ENCODE measurements at places on chromosomes 4 and X. TPM values are rescaled to one million over a fixed set of nuclear protein-coding genes. Genes with fewer than 3 reads are reported as not detected.

The KLF3 gene
- polyA plus RNA-seq, result 16.5 TPM

The DDIT4L gene
- 1.5 TPM for polyA plus RNA-seq

The SGMS2 gene
- polyA plus RNA-seq, result not detected

The PLP1 gene
- polyA plus RNA-seq, result 1,325 TPM

- no peak for DNase-seq
Measured at GRCh38 chrX:153984351-153985178, 12.0 kb downstream of the TMEM187 start.

DNA sequence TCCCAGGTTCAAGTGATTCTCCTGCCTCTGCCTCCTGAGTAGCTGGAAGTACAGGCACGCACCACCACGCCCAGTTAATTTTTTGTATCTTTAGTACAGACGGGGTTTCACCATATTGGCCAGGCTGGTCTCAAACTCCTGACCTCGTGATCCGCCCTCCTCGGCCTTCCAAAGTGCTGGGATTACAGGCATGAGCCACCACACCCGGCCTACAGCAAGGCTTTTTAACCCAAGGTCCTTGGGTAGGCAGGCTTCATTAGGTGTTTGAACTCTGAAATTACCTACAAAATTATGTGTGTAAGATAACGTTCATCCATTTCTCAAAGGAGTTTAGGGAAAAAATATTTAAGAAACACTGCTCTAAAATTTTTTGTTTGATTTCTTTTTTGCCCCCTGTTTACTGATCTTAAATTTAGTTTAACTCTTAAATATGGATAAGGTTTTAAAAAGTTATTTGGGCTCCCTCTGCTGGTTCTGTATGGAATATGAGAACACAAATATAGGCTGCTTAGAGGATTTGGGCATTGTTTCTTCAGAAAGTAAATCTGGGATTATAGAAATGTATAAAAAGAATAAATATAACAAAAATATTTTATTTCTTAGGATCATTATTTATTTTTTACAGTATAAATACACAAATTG lies 92.8 kb downstream of the CBR4 start:
- DNase-seq, result peak; percentile 76

DNA sequence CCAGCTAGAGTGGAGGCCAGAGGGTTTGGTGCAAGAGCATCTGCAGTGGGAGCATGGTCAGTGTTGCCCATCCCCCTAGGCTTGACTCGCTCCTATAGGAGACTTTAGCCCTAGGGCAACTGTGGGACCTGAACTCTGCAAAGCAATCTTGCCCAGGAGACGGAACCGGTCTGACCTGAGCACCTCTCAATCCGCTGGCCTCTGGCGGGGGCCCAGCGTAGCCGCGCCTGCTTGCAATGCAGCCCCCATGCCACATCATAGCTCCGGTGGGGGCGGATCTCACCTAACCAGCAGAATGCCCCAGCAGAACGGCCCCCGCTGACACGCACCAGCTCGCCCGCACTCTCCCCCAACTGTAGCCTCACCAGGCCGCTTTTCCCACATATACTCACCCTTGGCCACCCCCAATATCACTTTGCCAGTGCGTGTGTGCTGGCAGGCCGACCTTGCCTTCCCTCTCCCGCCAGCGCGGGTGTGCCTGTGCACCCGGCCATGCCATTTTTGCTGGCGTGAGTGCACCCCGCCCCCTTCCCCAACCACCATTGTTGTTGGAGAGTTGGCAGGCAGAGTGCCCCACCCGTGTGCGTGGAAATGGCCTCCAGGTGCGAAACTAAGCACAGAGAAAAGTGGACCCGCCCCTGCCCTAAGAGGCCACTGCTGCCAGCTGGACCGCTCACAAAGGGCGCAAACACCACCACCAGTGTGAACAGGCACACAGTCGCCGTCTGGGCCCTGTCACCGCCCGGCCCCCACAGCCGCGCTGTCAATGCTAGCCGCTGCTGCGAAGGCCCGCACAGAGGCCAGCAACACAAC lies 5.8 kb downstream of the BEX4 start:
- DNase-seq, result peak; percentile 4

DNA sequence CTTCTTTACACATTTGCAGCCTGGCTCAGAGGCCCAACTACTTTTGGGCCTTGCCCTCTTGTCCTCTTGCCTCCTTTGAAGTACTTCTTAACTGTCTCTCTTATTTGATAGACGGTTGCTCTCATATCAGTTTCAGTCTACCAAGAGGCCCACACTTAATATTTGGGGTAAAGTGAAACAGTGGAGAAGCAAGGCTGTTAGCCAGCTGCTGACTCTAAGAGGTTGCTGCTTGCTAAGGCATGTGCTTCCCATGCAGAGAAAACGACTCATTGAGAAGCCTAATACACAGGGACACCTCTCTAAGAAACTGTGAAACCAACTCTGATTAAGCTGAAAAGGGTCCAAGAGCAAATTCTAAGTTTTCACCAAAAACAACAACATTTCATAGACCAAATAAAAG lies 94.6 kb downstream of the PPP3CA start:
- DNase-seq, result no peak

DNA sequence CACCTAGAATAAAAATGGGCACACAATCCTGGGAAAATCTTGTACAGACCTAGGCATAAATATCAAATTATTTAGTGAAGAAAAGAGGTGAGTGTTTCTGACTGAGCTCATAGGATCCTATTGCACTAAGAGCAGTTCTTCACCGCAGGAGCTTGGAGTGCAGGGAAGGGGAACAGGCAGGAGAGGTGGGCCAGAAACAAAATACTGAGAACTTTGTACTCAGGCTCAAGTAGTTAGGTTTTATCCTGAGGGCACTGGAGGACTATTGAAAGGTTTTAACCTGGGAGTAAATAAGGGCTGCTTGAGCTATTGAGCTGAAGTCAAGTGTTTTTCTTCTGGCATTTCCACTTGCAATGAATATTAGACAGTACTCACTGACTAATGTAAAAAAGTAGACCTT lies 12.2 kb downstream of the EPHA5 start:
- DNase-seq, result no peak

DNA sequence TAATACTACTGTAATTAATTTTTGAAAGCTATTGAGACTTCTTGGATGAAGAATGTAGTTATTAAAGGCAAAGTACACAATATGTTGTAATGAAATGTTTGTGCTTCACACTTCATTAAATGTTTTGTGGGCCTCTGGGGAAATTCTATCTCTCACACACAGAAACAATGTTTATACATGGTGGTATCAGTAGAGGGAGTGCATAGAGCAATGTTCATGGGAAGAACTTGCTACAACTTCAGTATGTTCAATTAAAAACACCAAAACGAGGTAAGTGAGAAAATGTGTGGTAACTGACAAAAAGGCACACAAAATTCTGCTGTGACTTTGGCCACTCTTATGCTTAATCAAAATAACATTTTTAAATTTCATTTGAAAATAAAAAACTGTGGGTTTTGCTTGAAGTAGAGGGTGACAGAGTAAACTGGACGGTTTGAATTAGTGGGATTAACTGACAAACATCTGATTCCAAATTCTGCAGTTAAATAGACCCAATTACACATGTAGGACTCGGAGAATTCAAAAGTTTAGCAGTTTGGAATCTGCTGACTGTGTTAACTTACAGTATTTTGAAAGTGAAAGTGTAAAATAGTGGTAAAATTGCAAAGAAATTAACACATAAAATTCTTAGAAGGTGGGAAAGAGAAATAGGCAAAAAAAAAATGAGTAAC lies 111.4 kb upstream of the TTC29 start:
- DNase-seq, result no peak

DNA sequence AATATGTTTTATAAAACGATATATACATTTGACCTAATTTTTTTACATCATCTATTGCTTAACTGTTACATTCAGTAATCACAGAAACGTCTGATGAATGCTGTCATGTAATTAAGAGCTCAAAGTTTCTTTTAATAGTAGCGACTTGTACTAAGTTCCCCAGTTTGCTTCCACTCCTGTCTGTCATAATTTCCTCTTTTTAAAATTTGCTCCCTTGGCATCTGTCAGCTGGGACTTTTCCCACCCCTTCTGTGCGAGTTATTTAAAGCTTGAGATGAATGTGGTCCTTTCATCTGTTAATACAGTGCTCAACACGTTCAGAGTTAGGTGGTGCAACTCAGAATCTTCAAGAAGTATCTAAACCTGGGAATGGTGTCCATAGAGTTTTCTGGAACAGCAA lies 1.2 kb downstream of the RAP1GDS1 start:
- peak; percentile 22 for DNase-seq

DNA sequence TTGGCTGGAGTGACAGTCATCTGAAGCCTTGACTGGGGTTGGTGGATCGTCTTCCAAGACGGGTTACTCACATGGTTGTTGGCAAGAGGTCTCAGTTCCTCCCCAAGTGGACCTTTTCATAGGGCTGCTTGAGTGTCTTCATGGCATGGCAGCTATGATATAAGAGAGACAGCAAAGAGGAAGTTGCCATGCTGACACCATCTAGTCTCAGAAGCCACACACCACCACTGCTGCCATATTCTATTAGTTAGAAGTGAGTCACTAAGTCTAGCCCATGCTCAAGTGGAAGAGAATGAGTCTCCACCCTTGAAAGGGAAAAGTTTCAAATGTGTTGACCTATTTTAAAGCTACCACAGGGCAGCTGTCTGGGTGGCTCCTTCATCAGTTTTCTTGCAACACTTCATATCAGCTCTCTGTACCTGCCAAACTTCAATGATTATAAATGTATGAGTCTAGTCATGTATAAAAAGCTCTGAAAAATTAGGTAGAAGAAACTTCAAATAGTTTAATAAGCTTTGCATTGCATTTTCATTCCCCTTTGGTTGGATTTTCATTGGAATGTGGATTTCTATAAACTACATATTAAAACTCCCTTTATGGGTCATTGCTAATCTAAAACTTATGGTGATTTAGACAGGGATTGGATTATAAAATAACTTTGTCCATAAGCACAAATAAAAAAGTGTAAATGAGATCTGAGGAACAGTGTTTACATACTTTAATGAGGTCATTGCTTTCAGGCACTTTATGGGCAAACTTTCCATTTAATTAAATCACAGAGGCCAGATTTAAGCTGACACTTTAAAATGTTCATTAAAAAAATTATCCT lies 68.0 kb upstream of the ATXN3L start:
- no peak for DNase-seq

- DNase-seq, result no peak
Measured at GRCh38 chr4:27121830-27122229, 261.2 kb downstream of the STIM2 start.

DNA sequence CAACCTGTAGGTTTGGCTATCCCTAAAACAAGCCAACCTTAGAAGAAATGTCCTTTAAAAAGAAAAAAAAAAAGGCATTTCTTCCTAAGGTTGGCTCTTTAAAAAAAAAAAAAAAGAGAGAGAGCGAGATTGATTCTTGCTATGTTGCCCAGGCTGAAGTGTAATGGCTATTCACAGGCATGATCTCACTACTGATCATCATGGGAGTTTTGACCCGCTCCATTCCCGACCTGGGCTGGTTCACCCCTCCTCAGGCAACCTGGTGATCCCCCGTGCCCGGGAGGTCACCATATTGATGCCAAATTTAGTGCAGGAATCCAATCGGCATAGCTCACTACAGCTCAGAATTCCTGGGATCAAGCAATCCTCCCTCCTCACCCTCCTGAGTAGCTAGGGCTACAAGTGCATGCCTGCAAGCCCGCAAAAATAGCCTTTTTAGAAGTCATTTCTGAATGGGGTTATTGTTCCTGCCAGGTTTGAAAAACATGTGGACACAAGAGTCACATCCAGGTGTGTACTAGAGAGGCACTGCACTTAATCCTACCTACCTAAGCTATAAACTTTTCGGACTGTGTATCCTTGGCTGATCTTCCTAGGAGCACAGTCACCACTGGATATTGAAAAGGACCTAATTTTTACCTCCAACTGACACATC lies 61.4 kb upstream of the ZCCHC13 start:
- no peak for DNase-seq

GRCh38 chrX:122584981-122585380 lies 599.1 kb upstream of the GRIA3 start:
- no peak for DNase-seq

DNA sequence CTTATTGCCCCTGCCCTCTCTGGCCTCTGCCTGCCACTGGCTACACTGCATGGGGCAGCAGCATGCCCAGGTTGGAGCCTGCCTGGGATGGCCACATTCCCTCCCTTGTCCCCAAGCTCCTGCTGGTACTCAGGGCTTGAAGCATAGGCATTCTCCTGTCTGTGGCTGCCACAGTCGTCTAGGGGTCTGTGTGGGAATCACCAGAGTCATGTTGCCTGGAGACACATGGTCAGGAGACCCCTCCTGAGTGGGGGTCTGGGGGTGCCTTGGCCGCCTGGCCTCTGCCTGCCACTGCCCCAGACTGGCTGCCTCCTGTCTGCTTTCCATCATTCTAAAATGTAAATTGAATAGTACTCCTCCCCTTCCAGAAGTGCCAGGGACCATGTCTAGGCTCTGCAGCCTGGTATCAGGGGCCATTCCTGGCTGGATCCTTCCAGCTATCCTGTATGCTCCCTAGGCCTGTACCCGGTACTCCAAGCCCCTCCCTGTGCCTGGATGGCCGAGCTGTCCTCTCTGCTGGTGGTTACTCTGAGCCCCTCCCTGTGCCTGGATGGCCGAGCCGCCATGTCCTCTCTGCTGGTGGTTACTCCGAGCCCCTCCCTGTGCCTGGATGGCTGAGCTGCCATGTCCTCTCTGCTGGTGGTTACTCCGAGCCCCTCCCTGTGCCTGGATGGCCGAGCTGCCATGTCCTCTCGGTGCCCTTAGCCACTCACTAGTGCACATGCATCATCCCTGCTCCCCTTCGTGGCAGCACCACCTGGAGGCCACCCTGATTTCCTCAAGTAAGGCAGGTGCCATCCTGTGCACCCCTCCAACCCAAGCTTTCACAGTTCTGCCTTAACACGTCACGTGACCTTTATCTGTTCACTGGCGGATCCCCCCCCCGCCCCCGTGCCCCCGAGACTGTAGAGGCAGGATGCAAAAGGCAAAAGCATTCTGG lies 5.5 kb upstream of the NKX1-1 start:
- DNase-seq, result no peak

DNA sequence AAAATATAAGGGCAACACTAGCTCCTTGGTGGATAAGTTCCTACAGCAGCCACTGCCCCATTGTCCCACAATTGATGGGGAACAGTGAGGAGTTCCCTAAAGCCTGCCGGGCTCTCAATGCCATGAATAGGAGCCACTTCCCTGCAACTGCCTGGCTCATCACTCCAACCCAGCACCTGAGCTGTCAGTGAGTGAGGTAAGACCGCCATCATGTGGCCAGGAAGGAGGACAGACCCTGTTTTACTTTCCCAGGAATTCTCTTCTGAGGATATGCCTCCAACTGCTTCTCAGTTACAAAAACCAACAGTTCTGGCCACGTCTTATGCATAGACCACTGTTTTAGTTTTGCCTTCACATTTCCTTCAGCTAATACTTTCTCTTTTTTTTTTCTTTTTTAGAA lies 45.5 kb downstream of the SRPX start:
- DNase-seq, result peak; percentile 52

Data from brain (organoid and tissue), 16 donors.